Left lobe of liver (tissue), 2 donors: ENCODE measurements at places on chromosomes 2 and 18. TPM values are rescaled to one million over a fixed set of nuclear protein-coding genes. Genes with fewer than 3 reads are reported as not detected.

- no peak for DNase-seq
Measured at GRCh38 chr2:183063083-183063482, 15.5 kb upstream of the DUSP19 start.

DNA sequence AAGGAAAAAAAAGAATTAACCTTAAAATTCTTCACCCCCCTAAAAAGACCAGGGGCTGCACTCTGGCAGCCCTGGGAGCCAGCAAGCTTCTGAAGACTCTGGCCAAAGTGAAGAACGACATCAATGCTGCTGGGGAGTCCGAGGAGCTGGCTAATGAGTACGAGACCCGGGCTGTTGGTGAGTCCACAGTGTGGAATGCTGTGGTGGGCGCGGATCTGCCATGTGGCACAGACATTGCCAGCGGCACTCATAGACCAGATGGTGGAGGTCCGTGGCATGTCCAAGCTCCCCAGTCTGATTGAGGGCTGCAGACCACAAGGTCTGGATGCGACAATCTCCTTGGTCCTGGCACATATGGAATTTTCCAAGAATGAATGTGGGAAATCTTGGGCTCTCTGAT, 47.4 kb downstream of the TRPM8 start:
- DNase-seq = no peak

GRCh38 chr2:150192701-150193100, 294.8 kb downstream of the RND3 start:
- DNase-seq = no peak

GRCh38 chr2:142873831-142874287, 3.6 kb upstream of the KYNU start:
- no peak for DNase-seq

- no peak for DNase-seq
Measured at GRCh38 chr2:10410823-10411437, 37.2 kb downstream of the ODC1 start.

DNA sequence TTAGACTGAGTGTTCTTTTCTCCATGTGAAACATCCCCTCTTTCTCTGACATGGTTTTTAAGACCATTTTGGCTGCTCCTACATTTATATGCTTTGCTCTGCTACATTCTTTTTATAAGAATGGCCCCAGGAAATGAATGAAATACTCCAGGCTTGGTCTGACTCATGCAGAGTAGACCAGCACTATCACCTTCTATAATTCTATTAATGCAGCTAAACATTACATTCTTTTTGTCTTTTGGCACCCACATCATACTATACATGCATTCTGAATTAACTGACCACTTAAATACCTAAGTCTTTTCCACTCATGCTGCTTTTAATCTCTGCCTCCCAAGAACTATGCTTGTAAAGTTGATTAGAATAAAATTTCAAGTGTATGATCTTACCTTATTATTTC, 94.1 kb downstream of the AAK1 start:
- DNase-seq = no peak

GRCh38 chr18:46917803-46918600, 600 bp downstream of the KATNAL2 start:
- DNase-seq = peak; percentile 55

GRCh38 chr2:16612490-16612889, 53.1 kb downstream of the CYRIA start:
- no peak for DNase-seq

DNA sequence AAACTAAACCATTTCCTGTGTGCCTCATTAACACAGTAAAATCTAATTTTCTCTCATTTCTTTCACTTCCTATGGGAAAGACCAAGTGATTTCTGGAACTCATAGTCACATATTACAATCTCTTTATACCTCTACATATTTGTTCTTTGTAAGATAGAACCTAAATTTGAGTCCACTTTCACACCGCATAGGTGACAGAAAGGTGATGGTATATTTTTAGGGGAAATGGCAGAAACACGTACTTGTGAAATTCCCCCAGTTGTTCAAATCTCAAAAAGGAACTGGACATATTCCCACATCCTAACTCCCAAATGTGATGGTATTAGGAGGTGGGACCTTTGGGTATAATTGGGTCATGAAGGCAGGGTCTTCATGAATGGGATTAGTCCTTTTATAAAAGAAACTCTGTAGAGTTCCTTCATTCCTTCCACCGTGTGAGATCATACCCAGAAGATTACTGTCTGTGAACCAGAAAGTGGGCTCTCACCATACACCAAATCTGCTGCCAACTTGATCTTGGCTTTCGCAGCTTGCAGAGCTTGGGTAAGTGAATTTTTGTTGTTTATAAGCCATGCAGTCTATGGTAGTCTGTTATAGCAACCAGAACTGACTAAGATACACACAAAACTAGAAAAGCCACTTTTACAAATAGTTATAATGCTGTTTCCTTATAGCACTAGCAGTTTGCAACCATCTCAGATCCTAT, 542.1 kb downstream of the DSC3 start:
- DNase-seq = no peak

COL3A1 gene
- 21.6 TPM for total RNA-seq

DDX1 gene
- 33.0 TPM for total RNA-seq
